ENCODE measurements at places on chromosomes 4 and X.

DNA sequence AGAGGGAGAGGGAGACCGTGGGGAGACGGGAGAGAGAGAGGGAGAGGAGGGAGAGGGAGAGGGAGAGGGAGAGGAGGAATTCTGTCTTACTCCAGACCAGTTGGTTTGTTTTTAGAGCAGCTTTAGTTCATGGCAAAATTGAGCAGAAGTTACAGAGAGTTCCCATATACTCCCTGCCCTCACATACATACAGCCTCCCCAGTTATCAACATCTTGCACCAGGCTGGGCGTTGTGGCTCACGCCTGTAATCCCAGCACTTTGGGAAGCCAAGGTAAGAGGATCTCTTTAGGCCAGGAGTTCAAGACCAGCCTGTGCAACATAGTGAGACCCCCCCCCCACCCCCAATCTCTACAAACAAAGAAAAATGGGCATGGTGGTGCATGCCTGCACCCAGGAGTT, 79.8 kb upstream of the OGT start:
- DNase-seq, result no peak

DNA sequence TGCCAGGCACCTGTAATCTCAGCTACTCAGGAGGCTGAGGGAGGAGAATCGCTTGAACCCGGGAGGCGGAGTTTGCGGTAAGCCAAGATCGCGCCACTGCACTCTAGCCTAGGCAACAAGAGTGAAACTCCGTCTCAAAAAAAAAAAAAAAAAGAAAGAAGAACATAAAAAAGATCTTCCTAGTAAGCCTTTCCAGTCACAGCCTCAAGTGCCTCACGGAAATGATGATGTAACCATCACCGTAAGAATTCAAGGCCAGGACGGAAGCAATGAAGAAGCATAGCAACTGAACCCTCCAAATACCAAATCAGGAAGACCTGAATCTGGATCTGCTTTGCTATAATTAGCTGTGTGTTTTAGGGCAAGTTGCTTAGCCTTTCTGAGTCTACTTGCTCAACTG, 28.8 kb downstream of the RBM47 start:
- no peak for DNase-seq

DNA sequence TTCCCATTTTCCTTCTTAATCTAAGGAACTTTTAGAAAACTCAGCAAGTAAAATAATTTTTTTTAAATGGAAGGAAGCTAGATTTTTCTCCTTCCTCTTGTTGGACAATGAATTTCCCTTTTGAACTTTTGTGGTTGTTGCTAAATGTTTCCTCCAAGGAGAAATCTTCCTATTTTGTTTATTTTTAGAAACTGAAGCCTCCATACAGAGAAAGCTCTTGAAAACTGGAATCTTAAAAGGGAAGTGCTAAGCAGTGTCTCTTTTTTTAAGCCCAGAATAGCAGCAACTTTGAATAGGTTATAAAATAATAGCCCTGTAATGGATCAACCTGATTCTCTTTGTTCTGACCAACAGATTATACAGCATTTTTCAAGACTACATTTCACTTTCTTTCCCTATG, 15.1 kb upstream of the DCLK2 start:
- DNase-seq, result no peak

DNA sequence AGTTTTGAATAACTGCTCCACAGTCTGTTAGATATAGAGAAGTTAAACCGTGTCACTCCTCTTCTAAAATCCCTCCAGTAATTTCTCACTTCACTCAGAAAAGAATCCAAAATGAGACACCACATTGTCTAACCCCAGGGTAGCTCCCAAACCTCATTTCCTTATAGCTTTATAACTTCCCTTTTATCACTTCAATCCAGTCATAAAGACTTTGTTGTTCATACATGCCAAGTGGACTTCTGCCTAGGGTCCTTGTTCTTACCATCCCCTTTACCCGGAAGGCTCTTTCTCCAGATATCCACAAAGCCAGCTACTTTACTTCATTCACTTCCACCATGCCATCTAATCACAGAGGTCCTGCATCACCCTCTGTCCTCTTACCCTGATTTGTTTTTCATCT, 156.2 kb downstream of the GABRB1 start:
- DNase-seq, result no peak

DNA sequence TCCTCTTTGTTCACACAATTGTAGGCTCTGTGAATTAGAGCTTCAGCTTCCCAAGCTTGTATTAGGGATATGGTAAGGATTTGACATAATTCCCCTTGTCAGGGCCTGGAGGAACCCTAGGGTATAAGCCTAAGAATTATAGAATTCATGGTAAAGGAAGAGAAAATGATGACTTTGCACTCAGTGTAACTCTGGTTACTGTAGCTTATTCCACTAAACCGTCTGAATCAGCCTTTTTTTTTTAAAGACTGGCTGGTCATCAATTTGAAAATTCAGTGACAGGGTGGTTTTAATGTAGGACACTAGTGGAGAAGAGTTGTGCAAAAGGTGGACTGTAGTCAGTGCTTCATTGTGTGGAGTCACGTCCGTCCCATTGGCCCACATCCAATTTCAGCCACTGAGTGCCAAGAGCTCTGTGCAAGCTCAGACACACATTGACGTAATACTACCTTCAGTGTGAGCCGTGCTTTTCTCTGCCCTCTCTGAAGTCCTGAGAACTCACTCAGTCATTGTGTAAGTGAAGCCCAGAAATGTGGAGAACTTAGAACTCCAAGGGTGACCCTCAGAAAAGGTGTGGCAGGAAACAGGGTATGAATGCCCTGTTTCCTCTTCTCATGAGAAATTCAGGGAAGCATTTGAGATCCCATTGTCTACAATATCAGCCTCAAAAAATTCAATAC, 449.8 kb downstream of the C4orf33 start:
- DNase-seq, result no peak

GRCh38 chrX:114842181-114842580, 175.2 kb downstream of the IL13RA2 start:
- DNase-seq, result no peak

GRCh38 chr4:153649572-153649991, 34.5 kb upstream of the TLR2 start:
- DNase-seq, result no peak

- no peak for DNase-seq
Observed at GRCh38 chr4:127788517-127788916, 6.4 kb downstream of the HSPA4L start.

GRCh38 chr4:130574215-130574614, 1478.3 kb downstream of the C4orf33 start:
- DNase-seq, result no peak

DNA sequence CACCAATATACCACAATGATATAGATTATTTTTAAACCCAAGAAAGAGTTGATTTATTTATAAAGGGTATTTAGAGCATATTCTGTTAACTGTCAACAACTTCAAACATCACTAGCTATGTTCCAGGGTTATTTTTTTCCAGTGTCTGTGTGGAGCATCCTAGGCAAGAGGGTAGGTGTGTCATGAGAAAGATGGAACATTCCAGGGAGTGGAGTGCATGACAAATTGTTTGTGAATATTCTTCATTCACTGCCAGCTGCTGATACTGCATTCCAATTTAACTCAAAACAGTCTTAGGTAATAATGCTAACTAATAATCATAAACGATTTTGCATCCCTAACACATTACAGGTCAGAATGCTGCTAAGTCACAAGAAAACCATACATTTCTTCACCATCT, 148.7 kb upstream of the RASGEF1B start:
- no peak for DNase-seq

DNA sequence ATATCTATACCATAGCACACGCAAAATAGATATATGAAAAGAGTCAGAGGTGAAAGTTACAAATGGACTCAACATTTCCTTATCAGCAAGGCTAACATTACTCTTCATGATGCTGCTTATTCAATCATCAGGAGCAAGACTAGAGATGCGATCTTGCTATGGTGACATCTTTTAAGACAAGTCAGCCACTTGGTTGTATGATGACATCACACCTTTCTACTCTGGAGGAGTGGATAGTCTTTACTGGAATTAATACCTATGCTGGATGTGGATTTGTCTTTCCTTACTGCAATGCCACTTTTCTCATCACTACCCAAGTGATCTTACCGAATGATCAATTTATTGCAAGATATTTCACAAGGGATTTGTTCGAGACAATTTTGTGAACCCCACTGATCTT, 87.0 kb upstream of the SPOCK3 start:
- DNase-seq, result no peak

DNA sequence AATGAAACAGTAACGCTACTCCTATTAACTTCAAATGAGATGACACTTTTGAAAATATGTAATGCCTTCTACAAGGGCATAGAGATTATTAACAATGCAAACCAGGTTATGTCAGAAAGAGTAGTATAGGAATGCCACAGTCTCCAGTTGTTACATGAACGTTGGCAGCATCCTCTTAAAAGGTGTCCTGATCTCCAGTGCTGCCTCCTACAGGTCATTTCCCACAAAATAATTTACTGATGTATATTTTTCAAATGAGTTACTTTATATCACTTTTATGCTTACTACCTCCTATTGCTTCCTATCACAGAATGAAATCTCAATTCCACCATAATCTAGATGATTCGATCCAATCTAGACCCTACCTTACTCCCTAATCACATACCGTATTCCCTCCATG, 195.2 kb upstream of the EPHA5 start:
- DNase-seq, result peak; percentile 0

DNA sequence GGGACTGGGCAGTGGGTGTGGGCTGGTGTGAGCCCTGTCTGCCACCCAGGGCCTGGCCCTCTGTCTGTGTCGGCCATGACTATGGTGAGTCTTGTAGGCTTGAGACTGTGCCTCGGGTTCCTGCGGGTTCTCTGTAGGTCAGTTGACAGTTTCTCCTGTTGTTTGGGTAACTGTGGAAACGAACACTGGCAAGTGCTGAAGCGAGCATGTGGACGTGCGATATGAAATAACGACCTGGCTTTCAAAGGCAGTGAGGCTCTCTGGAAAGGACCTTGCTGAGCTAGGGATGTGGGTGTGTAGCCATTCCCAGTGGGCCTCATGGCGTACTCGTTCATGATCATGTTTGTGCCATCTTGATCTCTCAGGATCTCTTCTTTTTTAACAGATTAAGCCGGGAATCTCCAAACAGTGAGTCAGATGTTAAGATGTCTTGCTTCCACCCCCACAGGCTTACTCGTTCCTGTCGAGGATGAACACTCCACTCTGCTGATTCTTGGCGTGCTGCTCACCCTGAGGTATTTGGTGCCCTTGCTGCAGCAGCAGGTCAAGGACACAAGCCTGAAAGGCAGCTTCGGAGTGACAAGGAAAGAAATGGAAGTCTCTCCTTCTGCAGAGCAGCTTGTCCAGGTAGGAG, 41.3 kb downstream of the HTT start:
- no peak for DNase-seq

DNA sequence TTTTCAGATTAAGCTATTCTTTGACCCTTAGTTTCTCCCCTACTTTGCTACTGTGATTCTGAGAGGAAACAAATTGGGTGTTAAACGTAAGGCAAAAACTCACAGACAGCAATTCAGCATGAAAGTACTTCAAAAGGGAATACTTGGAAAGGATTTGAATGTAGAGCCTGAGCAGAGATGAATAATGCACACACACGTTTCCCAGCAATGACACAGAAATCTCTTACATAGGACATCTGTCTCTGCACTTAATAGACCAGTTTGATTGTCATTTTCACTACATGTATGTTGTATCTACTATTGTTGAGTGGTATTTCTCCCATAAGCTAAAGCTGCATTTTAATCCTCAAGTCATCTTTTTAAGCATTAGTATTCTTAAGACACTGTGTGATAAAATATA, 166.1 kb upstream of the TEX13C start:
- no peak for DNase-seq

GRCh38 chrX:79366873-79367749, at the start of gene ITM2A:
Gene ITM2A, minus strand, starts transcription at chrX:79367334. Its CDS starts 119 bp downstream, at chrX:79367215.
- no peak for DNase-seq

GRCh38 chr4:60652933-60653332, 547.2 kb upstream of the ADGRL3 start:
- DNase-seq, result no peak

- DNase-seq, result no peak
Observed at GRCh38 chrX:142977128-142977914, 48.4 kb upstream of the SPANXN4 start.

GRCh38 chrX:65502618-65503017, 32.0 kb downstream of the LAS1L start:
- DNase-seq, result no peak

- DNase-seq, result no peak
Observed at GRCh38 chr4:133157460-133158160, 8.5 kb downstream of the PCDH10 start.

- DNase-seq, result no peak
Observed at GRCh38 chrX:106932492-106932923, 12.3 kb downstream of the CLDN2 start.

GRCh38 chr4:4568806-4569427, 27.1 kb upstream of the STX18 start:
- no peak for DNase-seq

DNA sequence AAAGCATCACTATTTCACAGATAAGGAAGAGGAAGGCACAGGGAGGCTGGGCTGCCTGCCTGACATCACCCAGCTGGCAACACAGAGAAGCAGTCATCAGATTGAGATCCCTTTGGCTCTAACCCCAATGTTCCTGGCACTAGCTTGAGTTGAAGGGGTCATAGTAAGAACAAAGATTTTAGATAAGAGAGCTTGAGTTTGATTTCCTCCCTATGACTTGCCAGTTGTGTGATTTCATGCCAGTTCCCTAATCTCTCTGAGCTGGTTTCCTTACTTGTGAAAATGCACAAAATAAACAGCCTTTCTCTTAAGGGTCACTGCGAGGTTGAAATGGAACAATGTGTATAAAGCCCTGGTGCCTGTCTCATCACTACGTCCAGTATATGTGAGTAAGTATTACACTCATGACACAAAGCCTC, 475.4 kb upstream of the HS3ST1 start:
- DNase-seq, result no peak

DNA sequence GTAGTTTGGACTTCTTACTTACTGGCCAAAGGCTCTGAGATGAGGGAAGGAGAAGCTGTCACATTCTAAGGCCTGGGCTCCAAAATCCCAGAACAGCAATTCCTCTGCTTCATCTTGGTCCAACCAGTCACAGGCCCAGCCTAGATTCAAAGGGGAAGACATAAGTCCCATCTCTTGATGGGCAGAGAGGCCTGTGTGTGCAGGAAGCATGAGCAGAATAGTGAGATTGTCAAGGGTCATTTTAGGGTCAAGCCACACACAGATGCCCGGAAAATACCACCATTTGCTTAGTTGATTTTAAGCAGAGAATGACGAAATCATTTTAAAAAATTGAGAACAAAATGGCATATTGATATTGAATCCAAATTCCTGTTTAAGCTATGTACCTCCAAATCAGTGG, 580.9 kb upstream of the ZFP42 start:
- no peak for DNase-seq

GRCh38 chr4:124123181-124123580, 589.4 kb downstream of the ANKRD50 start:
- no peak for DNase-seq

DNA sequence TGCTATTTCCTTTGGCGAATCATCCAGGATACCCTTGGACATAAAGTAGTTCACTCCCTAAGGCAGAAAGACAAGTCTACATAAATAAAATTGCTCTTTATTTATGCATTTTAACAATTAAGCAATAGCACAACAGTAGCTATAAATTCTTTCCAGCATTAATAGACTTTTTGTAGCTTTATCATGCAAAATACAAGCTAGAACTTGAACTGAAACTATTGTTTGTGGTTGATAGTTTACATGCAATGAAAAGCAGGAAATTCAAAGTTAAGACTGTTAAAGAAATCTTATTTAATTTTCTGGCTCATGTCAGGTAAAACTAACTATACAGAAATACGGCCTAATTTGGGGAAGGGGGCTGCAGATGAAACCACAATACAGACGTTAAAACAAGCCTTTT, 42.3 kb downstream of the FBXO8 start:
- no peak for DNase-seq

- DNase-seq, result no peak
Observed at GRCh38 chr4:45155081-45155777, 428.9 kb upstream of the GNPDA2 start.

Data from HTR-8/SVneo (cell line).